ENCODE measurements at places on chromosomes 7 and 10.

DNA sequence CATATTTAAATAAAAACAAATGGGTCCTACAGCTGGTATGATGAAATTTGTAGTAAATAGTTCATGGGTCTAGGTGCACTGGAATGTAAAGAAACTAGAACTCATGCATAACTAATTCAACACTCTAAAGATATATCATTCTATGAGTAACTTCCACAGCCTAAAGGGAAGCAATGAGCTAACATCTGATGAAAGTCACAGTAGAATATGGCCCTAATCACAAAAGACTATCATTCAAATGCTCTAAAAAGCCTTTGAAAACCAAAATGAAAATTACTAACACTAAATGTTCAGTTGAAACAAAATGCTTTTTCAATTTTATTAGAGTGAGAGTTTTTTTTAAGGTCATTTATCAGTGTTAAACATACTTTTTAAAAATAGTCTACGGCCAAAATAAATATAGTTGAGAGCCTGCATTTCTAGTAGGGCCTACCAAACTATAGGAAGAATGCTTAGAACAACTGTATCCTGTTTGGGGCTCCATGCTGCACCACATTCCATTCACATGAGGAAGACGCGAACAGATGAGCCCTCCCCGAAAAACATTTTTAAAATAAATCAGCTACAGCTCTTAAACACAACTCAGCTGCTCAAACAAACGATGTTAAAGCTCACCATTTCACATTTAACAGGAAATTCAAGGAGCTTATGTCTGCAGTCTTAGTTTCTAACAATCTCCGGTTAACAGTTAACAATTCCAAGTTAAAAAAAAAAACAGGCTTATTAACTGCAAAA, 134.5 kb downstream of the NRBF2 start:
- no peak for DNase-seq

DNA sequence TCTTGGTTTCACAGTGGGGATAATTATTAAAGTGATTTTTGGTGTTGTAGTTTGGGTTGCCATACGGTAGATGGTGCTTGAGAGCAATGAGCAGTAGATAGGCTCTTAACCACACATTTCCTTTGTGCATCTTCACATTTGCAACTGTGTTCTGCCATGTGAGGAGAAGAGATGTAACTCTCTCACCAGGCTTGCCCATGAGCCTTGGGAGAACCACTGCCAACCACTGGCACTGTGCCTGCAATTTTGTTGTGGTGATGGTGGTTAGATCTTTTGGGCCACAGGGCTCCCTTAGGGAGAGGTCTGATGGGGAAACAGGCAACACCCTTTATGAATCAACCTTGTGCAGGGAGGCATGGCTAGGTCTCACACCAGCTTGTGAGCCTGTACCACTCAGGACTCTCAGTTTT, 204.3 kb downstream of the CCDC7 start:
- DNase-seq: no peak

DNA sequence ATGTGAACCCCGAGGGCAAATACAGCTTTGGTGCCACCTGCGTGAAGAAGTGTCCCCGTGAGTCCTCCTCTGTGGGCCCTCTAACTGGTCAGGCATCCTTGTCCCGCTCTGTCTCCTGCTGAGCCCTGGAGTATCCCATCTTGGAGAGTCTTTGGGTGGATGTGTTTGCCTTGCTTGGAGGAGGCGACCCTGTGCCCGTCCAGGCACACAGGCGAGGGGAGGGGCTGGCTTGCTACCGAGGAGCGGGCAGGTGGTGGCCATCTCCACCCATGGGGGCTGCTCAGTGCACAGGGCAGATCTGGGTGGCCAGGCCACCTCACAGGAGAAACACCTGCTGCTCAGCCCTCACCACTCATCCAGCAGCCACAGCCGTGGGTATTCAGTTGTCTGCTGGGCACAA, 135.3 kb downstream of the EGFR start:
- no peak for DNase-seq

DNA sequence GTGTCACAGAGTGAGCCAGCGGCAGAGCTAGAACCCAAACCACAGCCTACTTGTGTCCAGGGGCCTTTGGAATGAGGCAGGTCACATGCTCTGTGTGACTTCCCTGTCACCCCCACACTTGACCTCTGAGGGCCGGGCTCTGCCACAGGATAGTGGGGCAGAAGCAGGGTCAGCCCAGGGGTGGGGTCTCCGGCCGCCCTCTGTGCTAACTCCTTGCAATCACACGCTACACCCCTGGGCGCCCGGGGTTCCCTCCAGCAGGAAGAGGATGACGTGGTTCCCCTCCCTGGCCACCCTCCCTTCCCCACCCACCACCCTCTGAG, 19.8 kb downstream of the TECPR1 start:
- DNase-seq: no peak

DNA sequence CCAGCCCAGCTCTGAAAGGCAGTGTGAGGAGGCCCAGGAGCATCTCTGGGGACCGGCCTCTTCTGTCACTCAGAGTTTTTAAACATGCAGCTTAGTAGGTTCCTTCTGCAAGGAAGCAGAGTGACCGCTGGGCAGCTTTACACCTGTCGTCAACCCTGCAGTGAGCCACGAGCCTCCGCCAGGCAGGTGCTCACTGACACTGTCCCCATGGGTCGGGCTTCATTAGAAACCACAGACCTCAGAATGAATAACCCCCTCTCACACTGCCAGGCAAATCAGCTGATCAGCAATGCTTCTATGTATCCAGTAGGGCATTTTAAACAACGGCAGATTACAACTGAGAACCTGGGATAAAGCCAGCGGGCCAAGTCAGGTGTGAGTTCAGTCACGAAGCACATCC, 106.1 kb downstream of the MAD1L1 start:
- DNase-seq: no peak

GRCh38 chr7:72334066-72334465, 78.1 kb downstream of the CALN1 start:
- DNase-seq: no peak

- no peak for DNase-seq
Measured at GRCh38 chr10:98267894-98268693, at the start of gene LOXL4. LOXL4 (minus strand) TSS chr10:98268194; CDS start chr10:98263019, 5,175 bp downstream.

DNA sequence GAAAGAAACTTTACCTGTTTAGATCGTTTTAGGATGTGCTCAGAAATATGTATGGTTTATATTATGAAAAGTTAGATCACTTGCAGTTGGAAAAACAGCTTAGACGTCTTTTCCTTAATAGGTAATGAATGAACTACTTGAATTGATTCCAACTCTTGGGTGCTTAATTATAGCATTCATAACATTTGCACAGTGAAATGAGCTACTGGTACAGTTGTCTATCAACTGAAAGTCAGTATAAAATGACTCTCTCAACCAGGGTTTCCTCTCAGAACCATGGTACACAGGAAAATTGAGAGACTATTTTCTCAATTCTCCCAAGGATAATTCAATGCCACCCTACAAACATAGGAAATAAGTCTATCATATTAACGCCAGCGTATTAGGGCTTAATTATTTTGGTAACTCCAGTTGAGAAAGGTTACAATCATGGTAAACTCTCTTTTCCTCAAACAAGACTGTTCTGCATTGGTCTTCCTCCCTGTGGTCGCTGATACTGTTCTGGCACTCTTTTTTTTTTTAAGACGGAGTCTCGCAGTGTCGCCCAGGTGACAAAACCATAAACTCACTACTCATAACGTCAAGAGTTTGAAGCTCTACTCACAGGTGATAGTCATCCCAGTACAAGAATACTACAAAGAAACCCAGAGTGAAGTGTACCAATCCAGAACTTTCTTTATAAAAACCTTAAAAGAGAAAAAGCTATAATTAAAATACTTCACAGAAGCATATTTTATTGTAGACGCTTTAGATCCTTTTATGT, 2.0 kb downstream of the ANLN start:
- no peak for DNase-seq

GRCh38 chr10:66550351-66550750, 375.5 kb upstream of the LRRTM3 start:
- no peak for DNase-seq

GRCh38 chr7:137074391-137075030, 206.1 kb downstream of the CHRM2 start:
- no peak for DNase-seq

GRCh38 chr10:100983868-100984671, 3.2 kb downstream of the MRPL43 start:
- no peak for DNase-seq

GRCh38 chr10:122323941-122324675, 50.4 kb upstream of the PLEKHA1 start:
- no peak for DNase-seq

GRCh38 chr7:56115852-56116538, at the start of gene NUPR2:
NUPR2 (minus strand) TSS chr7:56116417; CDS start chr7:56116314, 103 bp downstream.
- DNase-seq: no peak

DNA sequence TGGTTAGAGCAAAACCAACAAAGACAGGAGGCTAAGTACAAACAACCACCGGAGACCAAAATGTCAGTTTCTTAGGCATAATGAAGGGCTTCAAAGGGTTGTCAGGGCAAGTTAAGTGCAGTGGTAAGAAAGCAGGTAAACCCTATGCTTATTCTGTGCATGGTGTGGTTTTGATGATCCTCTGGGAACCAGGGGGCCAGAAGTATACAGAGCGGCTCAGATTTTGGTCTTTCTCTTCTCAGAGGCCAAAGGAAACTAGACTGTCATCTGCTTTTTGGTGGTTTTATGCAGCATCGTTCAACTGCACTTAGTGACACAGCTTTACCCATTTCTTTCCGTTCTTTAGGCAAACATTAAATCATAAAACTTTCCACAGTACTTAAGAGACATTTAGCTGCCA, 332.7 kb upstream of the CELF2 start:
- no peak for DNase-seq

DNA sequence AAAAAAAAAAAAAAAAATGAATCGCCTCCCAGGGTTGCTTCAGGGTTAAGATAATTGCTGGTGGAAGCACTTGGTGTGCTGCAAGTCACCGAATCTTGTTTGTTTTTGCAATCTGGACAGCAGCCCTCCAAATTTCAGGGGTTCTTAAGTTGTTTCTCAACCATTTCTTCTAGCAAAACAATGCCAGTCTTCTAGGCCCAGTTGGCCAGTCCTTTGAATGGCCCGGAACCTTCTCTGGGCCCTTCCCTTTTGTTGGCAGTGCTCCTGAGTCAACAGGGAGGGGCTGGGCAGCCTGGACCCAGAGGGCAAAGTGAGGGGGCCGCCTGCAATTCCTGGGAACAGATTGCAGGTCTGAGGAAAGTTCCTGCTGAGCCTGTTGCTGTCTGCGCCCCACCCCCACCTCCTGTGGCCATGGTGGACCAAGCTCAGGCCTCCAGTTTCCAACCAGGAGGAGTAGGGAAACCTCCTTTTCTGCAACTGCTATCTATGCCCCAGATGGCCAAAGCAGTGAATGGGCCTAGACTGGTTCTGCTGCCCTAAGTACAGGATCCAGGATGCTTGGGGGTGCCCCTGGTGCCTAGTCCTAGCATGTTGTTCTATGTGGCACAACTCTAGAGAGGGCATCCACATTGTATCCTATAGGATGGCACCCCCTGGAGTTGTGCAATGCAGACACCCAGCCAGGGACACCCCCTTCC, 31.4 kb upstream of the PDCD4 start:
- DNase-seq: no peak

- DNase-seq: no peak
Measured at GRCh38 chr10:64503429-64503828, 982.2 kb downstream of the REEP3 start.

DNA sequence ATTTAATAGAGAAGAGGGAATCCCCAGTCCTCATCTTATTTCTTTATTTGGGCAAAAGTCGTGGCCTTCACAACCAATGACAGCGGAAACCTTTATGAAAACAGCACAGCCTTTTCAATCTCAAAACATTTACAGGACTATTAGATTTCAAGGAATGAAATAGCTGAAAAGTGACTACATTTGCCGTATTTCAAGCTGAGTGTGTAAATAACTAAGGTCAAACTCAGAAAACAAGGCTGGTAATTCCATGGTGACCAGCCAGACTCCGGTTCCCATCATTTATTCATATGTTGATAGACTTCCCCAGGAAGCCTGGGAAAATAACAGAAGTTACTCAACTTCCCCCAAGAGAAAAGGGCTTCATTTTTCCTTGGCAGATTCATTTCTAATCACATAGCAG, 457.3 kb upstream of the NFE2L3 start:
- no peak for DNase-seq

- no peak for DNase-seq
Measured at GRCh38 chr7:29588900-29589696, 25.5 kb downstream of the PRR15 start.

DNA sequence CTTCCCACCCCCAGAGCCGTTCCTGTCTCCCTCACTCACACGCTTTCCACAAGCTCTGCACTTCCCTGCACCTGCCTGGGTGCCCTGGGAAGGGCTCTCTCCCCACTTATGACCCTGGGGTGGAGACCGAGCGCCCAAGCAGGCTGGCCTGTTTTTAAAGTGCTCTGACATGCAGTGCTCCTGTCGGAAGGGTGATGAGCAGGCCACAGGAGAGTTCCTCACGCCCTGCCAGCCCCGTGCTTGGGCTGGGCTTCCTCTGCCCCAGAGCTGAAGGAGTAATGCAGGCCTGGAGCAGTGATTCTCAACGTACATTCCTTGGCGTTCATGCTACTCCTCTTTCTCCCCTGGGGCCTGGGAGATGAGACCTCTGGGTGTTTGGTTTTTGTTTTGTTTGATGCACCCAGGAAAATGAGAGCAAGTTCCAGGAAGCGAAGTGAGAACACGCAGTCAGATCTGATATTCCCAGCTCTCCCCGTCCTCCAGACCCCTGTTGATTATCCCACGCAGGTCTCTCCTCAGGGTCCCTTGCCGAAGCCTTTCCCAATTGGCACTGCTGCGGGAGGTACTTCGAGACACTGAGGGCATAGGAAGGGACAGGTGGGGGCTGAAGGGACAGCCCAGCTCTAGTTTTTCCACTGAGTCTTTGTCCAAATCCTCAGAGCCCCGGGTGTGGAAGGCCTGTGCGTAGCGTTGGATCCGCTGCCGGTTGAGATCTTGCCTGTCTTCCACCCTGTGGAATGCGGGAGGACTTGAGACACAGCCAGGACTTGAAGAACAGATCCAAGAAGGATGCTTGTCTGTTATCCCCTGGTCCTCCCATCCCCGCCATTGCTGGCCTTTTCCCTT, 14.1 kb downstream of the TRPV6 start:
- no peak for DNase-seq

- DNase-seq: no peak
Measured at GRCh38 chr10:102501201-102502028, 1.1 kb downstream of the ACTR1A start.

DNA sequence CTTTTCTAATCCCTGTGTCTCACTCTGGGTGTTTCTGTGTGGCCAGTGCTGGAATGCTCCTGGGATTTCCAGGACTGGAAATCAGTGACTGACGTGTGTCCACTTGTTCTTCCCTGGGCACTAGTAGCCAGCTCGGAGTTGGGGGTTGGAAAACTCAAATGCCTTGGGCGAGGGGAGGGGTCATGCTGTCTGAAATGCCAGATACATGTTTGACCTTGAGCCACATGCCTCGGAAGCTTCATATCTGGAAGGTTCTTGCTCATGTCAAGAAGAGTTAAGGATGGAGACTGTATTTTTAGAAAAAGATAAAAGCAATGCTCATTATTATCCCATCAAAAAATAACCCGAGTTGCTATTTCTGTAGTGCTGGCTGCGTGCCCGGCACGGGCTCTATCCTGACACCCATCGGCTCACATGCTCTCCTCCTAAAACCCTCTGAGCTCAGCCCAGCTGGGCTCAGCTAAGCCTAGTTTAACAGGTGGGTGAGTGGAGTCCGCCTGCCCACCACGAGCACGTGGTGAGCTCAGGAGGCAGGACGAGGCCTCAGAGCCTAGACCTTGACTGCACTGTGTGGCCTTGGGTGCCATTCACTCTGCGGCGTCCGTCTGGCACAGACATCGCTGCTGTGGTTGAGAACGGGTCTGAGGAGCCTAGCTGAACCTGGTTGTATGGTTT, 6.4 kb downstream of the DPYSL4 start:
- no peak for DNase-seq

Data from stimulated activated CD4-positive, alpha-beta T cell treated with anti-CD3 and anti-CD28 coated beads, Interleukin-15, amount 100 ng/mL, for 1 hour (primary cell).